ENCODE measurements at places on chromosomes 2 and 18.

- DNase-seq: no peak
Observed at GRCh38 chr2:227739351-227739750, 6.3 kb upstream of the SCYGR8 start.

DNA sequence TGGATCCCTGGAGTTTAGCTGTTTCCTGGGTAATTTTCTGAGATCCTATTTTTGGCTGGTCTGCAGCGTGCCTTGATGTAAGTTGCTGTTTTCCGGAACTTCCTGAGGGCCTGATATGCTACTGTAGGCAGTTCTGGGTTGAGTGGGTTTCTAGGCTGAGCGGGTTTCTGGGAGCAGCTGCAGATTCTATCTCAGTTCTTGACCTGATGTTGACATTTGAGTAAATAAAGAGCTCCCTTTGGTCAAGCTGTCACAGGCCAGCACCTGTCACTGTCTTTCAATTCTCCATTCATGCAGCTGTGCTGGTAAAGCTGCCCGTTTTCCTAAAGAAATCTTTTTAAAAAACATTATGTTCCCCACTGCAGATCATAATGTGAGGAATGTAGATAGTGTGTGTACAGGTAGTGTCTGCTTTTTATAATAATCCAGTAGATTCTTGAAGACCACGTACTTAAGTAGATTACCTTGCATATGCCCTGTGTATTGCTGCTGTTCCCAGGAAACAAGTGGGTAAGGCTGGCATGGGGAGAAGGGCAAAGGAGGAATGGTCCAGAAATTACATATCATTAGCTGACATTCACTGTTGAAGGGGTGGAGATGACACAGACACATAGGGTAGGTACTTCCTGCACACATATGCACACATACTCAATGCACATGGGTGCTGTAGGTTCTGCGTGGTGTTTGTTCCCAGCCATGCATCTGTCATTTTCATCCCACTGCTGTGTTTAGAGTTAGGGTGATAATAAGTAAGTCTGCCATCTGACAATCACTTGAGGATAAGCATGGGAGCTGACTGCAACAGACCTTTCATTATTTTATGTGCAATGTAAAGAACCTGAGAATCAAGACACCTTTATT lies 25.9 kb downstream of the CD28 start:
- no peak for DNase-seq

- no peak for DNase-seq
Observed at GRCh38 chr2:53859206-53860181, at the start of gene GPR75. Gene GPR75, minus strand, starts transcription at chr2:53859967. Its CDS starts 5,211 bp downstream, at chr2:53854756.

GRCh38 chr2:155815851-155816250 lies 516.7 kb downstream of the NR4A2 start:
- DNase-seq: no peak

- DNase-seq: no peak
Observed at GRCh38 chr2:241574911-241575623, 16.5 kb downstream of the BOK start.

DNA sequence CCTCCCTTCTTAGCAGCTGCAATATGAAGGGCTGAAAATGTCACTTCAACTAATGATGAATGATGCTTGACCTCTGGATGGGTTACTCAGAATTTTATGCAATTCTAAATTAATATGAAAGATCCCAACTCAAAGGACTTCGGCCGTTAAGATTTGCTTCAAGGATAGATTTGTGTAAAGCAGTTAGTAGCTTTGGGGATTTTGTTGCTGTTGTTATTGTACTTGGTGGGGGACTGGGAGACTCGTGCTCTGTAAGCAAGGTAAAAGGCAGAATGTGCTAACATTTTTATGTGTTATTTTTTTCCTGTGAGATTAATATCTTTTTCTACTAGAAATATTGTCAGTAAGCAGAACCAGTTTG lies 478.8 kb downstream of the ARHGAP15 start:
- no peak for DNase-seq

DNA sequence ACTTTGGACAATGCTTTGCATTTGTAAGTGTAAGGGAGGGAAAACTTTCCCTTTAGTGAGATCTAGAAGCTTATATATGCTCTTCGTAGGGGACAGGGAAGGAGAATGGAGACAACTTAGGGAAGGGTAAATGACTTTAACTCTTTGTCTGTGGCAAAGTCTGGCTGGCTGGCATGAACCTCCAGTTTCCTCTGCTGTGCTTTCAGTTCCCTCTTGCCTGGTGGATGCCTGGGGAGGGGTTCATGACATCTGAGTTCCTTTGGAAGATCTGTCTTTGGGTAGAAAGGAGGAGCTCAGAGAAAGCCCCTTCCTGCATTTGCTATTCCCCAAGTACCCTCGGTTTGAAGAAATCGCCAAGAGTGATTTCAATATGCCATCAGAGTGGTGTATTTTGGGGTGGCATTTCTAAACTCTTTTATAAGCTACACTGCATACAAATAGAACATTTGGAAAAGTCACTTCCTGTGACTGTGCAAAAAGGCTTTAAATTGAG lies 143.6 kb downstream of the VAPA start:
- DNase-seq: no peak

- no peak for DNase-seq
Observed at GRCh38 chr18:22346401-22346952, 71.2 kb downstream of the CTAGE1 start.

DNA sequence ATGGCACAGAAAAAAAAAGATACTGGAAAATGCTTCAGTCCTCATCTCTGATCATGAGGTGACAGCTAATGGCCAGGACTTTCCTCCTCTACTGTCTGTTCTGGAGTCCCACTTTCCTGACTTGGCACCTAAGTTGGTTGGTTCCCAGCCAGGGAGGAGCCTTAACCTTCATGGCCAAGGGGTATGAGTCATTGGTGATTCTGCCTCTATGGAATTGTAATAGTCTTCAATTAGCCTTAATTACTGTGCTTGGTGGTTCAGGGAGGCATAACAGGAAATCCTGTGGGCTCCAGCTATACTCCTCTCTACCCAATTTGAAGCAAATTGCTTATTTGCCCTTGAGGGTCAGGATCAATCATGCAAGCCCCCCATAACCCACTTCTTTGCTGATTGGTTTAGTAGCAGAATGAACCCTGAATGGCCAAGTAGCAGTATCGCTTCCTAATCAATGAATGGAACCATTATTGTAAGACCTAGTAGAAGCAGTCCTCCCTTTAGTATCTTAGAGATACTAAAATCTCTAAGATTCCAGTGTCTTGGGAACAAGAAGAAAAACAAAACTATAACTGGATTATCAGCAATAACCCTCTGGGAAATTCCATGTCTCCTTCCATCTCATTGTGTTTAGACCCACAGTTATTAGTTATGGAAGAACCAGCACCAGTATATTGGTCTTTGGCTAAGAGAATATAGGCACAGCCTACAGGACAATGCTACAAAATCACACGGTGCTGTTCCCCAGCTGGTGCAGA lies 109.0 kb downstream of the COL6A3 start:
- DNase-seq: no peak

- no peak for DNase-seq
Observed at GRCh38 chr2:216842636-216843035, 17.2 kb downstream of the TNP1 start.

DNA sequence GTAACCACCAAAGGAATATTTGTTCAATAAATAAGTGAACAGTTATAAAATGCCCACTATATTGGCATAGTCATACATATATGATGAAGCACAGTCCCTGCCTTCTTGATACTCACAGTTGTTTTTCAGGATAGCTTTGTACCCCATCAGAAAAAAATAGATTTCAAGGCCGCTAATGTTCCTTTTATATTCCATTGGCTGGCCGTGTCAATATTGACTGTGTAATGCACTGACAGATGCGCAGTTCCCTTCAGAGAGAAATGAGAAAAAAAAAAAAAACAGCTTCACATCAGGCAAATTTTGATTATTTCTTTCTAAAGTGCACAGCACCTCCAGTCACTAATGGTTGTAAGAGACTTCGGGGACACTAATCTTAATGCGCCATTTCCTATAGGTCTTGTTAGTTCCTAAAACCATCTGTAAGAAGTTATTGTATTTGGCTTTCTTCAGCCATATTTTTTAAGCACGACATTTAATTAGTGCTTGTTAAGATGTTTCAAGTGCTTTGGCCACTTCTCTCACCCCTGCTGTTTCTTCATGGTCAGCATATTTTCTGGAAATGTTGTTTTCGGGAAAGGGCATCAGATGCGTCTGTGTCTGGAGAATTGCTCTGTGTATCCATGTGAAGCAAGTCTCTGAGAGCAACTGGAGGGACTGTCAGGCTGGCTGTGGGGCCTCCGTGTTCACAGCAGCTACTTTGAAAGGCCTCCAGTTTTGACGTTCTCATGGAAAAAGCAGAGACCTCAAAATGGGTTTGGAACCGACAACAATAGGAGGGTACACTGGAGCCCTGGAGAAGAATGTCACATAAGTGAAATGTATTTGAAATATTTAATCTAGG lies 378.3 kb downstream of the MTX2 start:
- DNase-seq: no peak

GRCh38 chr18:44686156-44686555 lies 5.5 kb downstream of the SETBP1 start:
- no peak for DNase-seq

- peak; percentile 77 for DNase-seq
Observed at GRCh38 chr2:37156071-37156856, 516 bp downstream of the EIF2AK2 start.

- DNase-seq: no peak
Observed at GRCh38 chr2:3838348-3838747, 135.0 kb downstream of the DCDC2C start.

DNA sequence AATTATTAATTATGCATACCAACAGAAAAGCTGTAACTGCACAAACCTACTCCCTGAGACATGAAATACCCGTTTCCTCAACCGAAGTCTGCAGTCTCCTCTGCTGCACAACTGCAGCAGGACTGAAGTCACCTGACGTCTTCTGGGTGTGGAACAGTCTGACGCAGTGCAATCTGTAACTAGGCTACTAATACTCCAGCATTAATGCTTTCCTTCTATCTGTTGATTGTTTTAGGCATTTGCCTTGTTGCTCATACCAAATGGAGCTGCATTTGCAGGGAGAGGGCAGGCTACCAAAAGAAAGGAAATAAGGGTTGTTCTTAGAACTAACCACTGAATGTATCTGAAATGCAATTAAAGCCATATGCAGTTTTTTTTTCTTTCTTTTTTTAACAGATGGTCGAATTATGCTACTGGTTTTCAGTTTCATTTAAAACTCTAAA lies 40.1 kb downstream of the RTN4 start:
- no peak for DNase-seq

DNA sequence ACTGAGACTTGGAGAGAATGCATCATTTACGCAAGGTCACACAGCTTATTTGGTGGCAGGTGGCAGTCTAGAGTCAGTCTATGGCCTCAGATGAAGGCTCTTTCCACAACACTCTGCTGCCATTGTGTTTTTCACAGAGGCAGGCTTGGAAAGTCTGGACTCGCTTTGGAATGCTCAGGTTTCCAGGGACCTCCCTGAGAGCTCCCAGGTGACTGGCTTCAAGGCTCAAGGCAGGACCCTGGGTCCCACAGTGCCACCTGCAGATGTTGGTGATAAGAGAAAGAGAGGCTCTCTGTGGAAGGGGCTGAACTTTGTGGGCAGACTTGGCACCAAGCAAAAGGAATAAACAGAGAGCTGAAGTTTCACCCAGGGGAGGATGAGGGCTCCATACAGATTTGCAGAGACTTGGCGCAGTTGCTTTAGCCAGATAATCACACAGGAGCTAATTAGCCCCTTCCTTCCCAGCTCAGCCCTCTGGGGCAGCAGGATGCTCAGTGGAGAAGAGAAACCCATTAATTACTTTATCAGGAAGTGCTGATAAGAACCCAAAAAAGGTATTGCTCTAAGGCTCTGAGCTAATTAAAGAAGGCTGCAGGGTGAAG lies 103.5 kb downstream of the LBH start:
- DNase-seq: no peak

DNA sequence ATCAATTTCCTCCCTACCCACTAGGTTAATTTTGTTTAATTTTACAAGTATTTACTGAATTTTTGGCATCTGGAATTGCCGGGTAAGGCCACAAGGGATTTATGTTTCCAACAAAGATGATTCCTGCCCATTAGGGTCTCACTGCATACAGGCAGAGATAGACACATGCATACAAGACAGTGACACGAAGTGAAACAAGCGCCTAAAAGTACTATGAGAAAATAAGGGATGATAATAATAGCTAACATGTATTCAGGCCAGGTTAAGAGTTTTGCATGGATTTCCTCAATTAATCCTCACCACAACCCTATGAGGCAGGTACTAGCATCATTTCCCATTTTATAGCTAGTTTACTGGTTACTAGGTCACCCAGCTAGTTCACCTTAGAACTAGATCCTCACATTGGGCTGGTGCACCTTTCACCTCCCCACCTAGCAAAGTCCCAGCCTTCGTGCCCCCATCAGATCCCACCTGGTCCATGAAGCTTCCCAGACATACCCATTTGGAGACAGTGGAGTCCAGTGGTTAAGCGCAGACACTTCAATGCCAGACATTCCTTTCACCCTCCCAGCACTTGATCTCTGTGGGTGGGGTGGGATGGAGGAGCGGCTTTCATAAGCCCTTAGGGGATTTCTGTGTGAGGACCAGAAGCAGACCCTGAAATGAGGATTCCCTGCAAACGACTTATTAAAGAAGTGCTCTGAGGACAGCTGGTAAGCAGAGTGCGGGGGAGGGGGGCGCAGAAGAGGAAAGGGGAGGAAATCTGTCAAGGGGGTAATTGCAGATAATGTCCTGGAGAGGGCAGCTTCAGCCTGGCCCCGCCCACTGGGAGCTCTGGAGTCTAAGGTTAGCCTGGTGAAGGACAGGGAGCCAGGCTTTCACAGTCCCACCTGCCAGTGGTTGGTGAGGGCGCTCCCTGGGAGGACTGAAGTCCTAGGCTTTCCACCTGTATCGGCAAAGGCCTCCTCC lies 5.8 kb upstream of the DGUOK start:
- DNase-seq: no peak
